ENCODE measurements at places on chromosomes 1 and 21. TPM values are rescaled to one million over a fixed set of nuclear protein-coding genes. Genes with fewer than 3 reads are reported as not detected.

DNA sequence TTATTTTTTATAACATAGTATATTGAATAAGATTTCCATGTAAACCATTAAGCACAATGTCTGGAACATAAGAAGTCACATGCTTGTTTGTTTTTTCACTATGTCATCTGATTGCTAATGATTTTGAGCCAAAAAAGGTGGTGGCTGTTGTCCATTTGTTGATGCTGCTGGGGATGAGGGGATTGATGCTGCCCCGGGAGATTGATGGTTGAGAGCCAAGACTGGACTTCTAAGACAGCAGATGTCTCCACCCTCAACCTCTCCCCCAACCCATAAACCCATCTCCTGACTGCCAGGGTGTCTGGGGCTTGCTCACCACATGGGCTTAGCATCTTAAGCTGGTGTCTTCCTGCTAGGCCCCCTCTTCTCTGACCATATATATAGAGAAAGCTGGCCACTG, 35.8 kb upstream of the CD34 start:
- no peak for DNase-seq

The KRTAP13-2 gene
- polyA plus RNA-seq: not detected

- no peak for DNase-seq
These were observed 43.8 kb downstream of the XPR1 start for GRCh38 chr1:180675586-180675985.

- no peak for DNase-seq
These were observed 63.8 kb upstream of the CSF1 start for GRCh38 chr1:109846846-109847245.

GRCh38 chr1:76239470-76239918, 164.9 kb downstream of the ST6GALNAC3 start:
- no peak for DNase-seq

DNA sequence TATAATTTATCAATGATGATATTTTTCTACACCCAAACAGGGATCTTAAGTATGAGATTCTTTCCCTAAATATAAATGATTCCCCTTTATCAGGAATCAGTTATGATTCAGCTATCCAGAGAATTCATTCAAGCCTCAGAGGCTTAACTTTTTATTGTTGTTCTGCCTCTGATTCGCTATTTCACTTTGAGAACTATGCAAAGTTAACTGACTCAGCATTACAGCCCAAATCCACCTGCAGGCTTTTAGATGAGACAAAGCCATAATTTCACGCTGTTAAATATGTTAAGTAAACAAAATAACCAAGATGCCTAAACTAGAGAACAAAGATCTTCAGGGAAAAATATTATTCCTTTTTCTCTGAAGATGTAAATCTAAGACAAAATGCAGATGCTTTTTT, 8.5 kb downstream of the SCYL3 start:
- DNase-seq: no peak

GRCh38 chr1:245503548-245503947, 348.8 kb downstream of the KIF26B start:
- DNase-seq: no peak

DNA sequence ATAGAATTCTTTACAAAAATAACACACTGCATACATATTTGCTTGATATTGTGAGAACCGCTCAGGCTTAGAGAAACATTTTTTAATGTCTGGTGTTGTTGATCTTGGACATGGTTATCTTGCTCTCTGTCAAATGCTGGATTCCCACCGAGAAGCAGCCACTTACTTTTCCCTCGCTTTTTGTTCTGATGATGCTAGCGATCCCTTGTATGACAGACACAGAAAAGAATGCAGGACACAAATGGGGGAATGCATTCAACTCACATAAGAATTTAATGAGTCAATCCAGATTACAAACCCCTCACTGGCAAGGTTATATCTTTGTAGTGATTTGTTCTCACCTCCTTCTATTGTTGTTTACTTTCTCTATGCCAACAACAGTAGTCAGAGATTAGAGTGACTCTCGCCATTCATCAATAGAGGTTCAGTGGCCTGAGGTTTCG, 76.8 kb upstream of the AKT3 start:
- peak; percentile 76 for DNase-seq

The MAB21L3 gene
- polyA plus RNA-seq: not detected

DNA sequence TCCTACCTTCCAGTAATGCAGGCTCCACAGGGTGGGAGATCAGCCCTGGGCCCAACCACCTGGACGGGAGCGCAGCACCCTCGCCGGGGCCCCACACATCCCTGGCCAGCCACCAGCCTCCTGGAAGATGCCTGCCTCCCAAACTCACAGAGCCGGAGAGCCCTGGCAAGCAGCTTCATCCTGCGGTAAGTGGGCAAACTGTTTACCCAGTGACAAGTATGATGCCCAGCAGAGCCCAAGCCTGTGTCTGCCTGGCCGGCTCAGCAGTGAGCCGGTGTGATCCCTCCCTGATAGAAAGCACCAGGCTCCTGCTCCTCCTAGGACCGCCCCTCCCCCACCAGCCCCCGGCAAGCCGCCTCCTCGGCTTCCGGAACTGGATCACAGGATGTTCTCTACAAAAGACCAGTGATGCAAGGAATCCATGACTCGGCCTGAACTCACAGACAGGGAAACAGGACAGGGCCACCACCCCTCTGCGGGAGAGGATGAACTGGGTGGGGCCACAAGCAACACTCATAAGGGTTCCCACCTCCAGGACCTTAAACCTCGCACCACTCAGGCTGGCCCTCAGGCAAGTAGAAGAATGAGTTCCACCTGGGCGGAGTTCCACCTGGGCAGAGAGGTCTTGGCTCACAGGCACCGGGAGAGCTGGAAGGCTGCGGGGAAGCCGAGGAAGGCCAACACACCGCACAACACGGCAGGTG, 7.9 kb downstream of the ACOT7 start:
- no peak for DNase-seq

DNA sequence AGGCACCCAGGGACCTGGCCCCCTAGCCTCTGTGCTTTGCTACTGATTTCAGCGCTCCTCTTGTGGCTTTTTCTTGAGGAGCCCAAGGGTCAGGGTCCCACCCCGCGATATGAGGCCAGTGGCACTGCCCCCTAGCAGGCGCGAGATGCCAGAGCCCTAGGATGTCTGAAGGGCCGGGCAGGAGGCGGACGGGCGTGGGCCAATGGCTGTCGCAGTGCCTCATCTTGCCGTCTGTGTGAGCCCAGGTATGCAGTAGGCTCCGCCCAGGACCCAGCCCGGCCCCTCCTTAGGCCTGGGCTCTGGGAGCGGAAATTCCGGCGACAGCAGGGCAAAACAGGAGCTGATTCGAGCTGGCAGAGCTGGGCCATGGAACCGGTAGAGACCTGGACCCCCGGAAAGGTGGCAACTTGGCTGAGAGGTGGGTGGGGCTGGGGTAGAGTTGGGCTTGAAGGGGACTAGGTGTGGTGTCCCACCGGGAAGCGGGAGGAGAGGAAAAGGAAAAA, at the start of gene CNKSR1:
Gene CNKSR1 (plus strand): TSS at position 310 of the 503 bp plus-strand sequence. CDS start 57 bp downstream, at position 367.
- DNase-seq: no peak

The ALX3 gene
- polyA plus RNA-seq: not detected

- DNase-seq: no peak
These were observed 95.3 kb downstream of the HIVEP3 start for GRCh38 chr1:41823471-41823870.

GRCh38 chr1:190436615-190437014, 41.0 kb downstream of the BRINP3 start:
- DNase-seq: peak; percentile 30

- DNase-seq: no peak
These were observed 249.8 kb downstream of the LMO4 start for GRCh38 chr1:87578464-87578863.

GRCh38 chr1:6179564-6180175, 451 bp downstream of the CHD5 start:
- DNase-seq: no peak

- no peak for DNase-seq
These were observed 80.2 kb downstream of the RGS2 start for GRCh38 chr1:192889082-192889481.

GRCh38 chr1:36513676-36514473, 31.2 kb upstream of the CSF3R start:
- DNase-seq: no peak

DNA sequence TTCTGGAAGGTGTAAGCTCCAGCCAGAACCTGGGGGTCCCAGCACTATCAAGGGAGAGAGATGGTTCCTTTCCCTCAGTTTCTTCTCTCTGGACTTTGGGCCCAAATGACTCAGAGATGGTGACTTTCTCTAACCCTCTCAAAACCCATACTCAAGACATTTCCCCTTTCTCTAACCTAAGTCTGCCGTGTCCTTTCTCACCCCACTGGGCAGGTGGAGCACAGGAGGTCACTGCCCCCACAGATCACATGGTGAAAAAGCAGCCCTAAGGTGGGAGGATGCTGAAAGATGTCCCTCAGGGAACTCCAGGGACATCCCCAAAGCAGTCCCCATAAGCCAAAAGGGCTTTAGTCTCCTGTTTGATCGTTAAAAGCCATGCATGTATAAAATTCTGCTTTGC, 173.7 kb downstream of the HIVEP3 start:
- no peak for DNase-seq
